SK-N-DZ (cell line): ENCODE measurements at places on chromosomes 12 and 14.
A peak's percentile ranks its signal among the peaks of the same experiment; 100 is the strongest.

- DNase-seq = no peak
These were observed 268.0 kb downstream of the BTG1 start for GRCh38 chr12:91877456-91878235.

DNA sequence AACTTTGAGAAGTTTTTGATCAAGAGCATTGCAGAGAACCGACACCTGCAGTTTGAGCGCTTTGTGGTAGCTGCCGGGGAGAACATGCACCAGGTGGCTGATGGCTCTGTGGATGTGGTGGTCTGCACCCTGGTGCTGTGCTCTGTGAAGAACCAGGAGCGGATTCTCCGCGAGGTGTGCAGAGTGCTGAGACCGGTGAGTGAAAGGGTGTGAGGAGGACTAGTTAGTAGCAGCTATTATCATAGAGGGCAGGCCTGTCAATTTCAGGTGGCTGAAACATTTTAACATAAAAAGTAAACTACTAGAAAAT lies 27.0 kb upstream of the HIGD1C start:
- peak; percentile 33 for DNase-seq

DNA sequence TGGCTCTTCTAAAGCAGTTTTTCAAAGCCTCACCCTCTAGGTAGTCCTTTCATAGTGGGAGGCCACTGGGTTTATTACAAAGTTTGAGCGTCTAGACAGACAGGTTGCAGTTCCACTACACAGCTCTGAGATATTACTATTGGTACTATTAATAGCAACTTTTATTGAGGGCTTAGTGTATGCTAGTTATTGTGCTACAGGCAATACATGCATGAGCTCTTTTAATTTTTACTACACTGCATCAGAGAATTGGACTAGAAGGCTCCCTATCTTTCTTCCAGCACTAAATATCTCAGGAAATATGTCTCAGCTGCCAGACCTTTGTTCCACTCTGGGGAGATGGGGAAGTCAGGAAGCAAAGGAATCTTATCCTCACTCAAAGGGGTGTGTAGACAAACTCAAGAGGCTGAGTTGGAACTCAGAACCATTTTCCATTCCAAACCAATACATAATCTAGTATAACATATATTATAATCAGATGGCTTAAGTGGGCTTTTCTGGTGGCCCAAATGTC lies 161.8 kb upstream of the SLC38A2 start:
- no peak for DNase-seq

DNA sequence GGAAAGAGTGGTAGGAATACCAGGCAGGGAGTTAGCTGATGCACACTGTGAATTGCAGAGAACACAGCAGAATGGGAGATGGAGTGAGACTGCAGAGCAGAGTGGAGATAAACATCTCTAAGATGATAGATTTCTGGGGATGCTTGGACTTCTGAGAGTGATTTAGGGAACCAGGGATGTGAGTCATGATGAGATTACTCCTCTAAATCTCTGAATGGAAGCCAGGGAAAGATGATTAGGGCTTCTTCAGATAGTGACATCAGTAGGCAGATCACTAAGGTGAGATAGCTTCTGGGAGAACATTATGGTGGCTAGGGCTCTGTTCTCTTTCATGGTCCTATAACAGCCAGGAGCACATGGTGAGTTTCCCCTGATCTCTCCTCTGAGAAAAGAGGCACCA lies 501.5 kb upstream of the USP15 start:
- DNase-seq = peak; percentile 88

GRCh38 chr12:54306925-54307741 lies 6.3 kb upstream of the NFE2 start:
- no peak for DNase-seq

DNA sequence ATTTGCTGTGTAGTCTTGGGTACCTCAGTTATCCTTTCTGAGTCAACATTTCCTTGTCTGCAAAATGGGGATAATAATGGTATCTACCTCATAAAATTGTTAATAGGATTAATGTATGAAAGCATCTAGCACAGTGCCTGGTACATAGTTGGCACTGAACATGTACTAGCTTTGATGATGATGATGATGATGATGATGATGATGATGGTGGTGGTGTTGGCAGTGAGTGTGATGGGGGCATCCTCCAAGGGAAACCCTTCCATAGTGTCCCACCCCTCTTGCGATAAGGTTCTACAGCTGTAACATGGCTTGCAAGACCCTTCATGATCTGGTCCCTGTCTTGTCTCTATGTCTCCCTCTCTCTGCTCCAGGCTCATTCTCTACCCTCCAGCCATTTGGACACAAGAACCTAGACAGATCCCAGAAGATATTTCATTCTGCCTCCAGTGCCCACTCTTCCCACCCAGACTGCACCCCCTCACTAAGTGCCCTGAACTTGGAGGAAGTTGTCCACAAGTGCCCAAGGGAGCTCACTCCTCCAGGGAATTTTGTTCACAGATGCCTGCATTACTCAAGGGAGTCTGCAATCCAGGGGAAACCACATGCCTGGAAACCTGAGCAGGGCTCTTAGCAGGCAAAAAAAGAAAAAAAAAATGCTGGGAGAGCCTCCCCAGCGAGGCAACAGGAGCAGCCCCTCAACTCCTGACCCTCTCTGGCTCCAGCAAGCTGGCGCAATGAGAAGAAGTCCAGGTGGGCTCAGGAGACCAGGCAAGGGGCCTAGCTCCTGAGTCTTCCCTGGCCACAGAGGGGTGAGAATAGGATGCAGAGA lies 10.1 kb upstream of the BDKRB1 start:
- no peak for DNase-seq

GRCh38 chr14:32384464-32384863 lies 55.4 kb downstream of the AKAP6 start:
- no peak for DNase-seq

DNA sequence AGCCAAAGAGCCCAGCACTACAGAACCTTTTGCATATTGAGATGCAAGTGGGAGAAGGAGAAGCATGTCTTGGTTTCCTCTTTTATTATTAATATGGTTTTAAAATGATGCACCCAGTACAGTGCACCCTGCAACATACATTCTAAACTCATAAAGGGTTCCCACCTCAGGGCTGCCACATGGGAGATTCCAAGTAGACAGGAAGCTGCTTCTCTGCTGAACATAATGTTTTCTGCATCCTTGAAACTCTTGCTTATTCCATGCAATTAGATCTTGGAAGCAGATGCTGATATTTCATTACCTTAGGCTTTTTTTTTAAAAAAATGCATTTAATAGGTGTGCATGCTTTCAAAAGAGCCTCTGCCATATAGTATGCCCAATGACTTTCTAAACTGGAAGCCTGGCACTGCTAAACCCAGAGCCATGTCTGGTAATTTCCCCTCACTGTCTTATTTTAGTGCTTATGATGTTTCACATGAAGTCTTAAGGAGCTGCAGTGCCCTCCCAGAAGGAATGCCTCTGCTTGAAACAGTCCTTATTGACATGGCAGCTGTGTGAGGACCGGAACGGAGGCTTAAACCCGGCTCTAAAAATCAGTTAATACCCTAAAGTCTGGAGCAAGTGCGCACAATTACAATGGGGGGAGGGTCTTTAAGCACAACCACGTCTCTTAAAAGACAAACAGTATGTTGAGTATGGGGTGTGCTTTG lies 2.0 kb upstream of the SIX1 start:
- no peak for DNase-seq

DNA sequence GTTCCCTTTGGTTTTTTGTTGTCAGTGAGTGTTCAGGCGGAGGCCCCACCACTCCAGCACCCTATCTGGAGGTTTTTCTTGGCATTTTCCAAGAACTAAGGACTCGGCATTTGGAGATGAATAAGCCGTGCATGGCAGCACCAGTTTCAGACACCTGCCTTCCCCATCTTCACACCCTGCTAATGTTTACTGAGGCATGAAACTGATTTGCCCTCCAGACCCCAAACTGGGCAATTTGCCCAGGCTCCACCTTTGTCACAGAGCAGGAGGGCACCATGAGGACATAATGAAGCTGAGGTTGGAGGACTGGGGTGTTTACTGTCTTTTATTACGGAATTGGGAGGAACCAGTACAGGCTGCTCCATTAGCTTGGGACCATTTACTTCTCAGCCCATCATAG lies 113.4 kb downstream of the LGMN start:
- DNase-seq = no peak

DNA sequence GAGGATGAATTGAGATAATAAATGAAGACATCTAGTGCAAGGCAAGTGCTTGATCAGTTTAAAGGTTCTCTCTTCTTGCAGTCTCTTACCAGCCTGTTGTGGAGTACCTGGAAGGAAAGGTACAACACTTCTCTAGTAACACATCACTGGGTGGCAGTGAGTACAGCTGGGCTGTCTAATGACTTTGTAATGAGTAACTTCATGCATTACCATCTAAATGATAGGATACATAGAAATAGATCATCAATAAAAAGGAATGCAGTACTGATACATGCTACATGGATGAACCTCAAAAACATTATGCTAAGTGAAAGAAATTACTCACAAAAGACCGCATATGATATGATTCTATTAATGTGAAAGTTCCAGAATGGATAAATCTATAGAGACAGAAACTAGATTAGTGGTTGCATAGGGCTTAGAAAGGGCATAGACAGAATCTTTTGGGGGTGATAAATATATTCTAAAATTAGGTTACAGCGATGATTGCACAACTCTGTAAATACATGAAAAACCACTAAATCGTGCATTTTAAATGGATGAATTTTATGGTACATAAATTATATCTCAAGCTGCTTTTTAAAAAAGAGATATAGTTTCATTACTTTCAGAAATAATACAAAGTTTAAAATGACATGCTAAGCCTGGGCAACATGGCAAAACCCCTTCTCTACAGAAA lies 224.4 kb downstream of the CHST11 start:
- DNase-seq = no peak

GRCh38 chr14:91998667-91999570 lies 40.9 kb downstream of the TRIP11 start:
- no peak for DNase-seq

DNA sequence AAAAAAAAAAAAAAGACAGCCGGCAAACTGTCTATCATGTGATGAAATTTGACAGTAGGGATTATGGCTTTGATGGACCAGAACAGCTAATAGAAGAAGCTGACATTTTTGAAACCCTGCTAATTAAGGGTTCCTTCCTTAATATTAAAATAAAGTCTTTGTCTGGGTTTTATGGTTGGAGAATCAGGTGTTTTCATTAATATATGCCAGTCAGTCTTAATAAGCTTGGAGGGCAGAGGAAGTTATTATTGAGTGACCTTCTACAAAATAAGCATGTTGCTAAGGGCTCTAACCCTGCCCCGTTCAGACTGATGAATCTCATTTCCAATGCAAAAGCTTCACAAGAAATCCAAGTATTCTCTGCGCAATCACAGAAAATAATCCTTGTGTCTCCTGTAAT lies 289.8 kb downstream of the EGLN3 start:
- DNase-seq = no peak

- peak; percentile 90 for DNase-seq
These were observed at the start of gene FGD4 for GRCh38 chr12:32399370-32400113. FGD4 (plus strand) TSS chr12:32399558.

DNA sequence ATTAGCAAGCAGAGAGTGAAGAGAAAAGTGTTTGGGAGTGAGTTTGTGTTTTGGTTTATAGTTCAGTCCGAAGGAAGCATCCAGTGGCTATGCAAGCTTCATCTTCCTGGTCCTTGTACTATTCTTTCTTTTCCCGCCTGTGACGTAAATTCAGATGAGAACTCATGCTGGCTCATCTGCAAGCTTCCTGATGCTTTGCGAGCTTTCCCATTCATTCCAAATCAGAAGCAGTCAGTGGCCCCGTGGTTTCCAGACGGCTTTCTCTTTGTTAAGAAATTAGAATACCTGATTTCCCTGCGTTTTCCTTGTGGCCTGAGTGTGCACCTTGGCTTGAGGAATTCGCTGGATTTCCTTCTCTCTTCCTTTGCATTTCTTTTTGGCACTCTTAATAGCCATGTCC lies 89.5 kb downstream of the TESC start:
- DNase-seq = no peak
